OCI-M1 (cell line): ENCODE measurements at places on chromosomes 7 and 10.

DNA sequence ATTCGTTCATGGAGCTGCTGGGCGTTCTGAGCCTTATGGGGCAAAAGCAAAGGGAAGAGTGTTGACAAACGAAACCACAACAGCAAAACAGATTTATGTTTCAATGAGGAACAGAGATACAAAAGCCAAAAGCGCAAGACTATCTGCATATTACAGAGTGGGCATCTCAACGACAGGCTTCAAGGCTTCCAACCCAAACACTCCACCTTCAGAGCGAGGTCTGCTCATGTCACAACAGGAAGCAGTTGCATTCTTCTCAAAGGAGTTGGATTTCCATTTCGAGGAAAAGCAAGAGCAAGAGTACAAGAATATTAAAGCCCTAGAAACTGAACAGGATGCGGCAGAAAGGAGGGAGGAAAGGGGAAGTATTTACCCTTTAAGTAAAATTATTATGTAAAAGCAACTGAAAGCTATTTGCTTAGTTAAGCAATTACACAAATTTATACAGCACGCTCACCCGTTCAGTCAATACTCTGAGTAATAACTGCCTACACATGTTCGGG, 189.3 kb downstream of the ELMO1 start:
- no peak for DNase-seq

- DNase-seq, result no peak
Observed at GRCh38 chr7:150804802-150805201, 4.2 kb downstream of the TMEM176A start.

GRCh38 chr7:45078125-45078681, 10.6 kb downstream of the NACAD start:
- peak; percentile 4 for DNase-seq

GRCh38 chr10:6320320-6321010, 117.7 kb downstream of the PFKFB3 start:
- no peak for DNase-seq

- no peak for DNase-seq
Observed at GRCh38 chr7:70763961-70764691, 367.8 kb upstream of the GALNT17 start.

- DNase-seq, result peak; percentile 33
Observed at GRCh38 chr10:60042914-60043313, 136.6 kb upstream of the CCDC6 start.

GRCh38 chr7:29042824-29043231, 84.7 kb upstream of the TRIL start:
- DNase-seq, result no peak

GRCh38 chr7:120991161-120991560, 2.6 kb downstream of the CPED1 start:
- no peak for DNase-seq

GRCh38 chr10:34235164-34235832, 579.8 kb downstream of the PARD3 start:
- no peak for DNase-seq

DNA sequence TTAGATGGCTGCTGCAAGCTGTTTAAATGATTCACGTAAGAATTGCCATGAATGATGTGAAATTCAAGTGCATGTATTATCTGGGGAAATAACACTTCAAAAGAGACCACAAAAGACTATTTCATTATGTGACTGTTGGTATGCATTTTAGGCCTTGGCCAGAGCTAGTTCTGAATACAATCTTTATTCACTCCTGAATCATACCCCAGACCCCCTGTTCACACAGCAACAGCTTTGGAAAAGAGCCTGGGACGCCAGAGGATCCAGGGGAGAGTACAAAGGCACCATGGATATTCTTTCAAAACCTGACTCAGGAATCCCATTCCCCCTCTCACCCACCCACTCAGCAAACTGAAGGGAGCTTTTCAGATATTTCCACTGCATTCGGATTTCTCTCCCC, 377.1 kb upstream of the DPP6 start:
- no peak for DNase-seq

DNA sequence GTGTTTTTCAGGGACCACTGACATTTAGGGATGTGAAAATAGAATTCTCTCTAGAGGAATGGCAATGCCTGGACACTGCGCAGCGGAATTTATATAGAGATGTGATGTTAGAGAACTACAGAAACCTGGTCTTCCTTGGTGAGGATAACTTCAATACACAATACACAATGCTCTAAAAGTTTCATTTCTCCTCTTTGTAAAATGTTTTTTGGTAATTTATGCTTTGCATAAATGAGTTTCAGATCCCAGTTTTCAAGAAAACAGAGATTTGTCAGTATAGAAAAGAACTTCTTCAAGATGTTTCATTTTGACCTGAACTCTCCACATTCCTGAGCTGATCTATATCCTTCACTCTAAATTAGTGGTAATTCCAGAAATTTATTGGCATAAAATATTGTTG, 14.2 kb downstream of the ZNF92 start:
- DNase-seq, result no peak

DNA sequence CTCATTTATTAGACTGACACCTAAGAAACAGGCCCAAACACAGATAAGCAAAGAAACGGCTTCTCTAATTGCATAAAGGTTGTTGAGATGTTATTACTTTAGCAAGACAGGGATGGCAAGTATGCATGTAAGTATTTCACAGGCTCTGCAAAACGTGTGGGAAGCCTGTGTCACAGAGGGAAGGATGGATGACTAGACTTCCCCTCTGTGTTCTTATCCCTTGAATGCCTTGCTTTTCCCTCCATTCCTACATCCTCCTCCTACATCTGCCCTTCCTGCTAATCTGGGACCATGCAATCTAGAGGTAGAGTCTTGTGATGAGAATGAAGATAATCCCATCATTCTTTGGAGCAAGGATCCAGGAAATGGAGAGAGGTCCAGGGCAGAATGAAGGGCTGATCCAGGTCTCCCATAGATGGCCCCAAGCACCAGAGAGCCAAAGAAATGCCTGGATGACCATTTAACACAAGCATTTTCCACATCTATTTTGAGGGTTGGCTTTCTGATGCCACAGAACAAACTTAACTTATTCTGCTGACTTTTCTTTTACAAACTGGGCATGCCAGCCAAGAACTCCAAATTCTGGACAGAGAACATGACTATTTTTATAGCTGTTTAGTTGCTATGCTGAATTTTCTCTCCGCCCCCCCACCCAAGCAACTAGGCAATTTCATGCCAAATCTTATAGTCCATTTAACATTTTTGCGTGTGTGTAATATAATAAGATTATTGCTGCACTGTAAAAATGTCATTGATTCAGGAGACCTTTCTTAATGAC, 48.1 kb downstream of the NRP1 start:
- no peak for DNase-seq
